ENCODE measurements at places on chromosomes 2 and 18.

DNA sequence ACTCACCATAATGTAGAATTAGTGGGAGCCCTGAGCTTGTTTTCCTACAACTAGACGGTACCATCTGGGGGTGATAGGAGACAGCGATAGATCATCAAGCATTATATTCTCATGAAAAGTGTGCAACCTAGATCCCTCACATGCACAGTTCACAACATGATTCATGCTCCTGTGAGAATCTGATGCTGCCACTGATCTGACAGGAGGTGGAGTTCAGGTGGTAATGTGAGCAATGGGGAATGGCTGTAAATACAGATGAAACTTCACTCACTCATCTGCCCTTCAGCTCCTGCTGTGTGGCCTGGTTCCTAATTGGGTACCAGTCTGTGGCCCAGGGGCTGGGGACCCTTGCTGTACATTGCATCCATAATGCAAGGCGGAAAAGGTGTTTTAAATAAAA is 60.7 kb downstream of the USP34 start:
- DNase-seq: no peak

DNA sequence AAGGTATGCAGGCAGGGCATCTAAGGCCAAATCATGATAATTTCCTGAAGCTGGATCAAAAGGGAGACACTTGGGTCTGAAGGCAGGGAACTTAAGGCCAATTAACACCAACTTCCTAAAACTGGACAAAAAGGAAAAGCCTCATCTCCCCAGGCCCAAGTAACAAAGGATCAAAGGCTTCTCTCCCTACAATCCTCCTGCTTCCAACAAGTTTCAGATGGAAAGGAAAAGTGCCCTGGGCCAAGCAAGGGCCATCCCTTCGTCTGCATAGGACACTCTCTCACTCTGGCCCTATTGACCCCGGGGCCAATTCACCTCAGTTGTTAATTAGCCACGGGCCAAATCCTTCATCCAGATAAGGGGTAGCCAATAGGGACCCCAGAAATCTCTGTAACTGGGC is 1335.8 kb upstream of the CDH2 start:
- DNase-seq: no peak

GRCh38 chr18:5912566-5912965 is 17.2 kb upstream of the TMEM200C start:
- no peak for DNase-seq

- DNase-seq: no peak
Observed at GRCh38 chr2:174856447-174856846, 92.2 kb upstream of the CHRNA1 start.

DNA sequence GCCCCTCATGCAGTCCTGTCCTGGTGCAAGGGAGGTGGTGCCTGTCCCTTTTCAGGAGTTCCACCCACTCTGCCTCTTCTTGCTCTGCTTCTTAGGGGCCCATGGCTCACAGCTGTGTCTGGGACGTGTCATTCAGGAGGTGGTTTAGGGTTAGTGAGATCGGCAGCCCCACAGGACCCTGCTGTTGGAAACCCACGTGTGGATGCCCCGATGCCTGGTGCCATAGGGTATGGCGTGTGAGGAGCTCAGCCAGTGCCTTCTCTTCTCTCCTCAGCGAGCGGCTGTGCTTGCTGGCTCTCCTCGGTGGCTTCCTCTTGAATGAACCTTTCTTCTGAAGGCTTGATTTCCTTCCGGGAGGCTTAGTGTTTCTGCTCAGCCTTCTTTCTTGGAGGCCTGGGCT is 55.2 kb downstream of the LDLRAD4 start:
- no peak for DNase-seq

GRCh38 chr2:191432121-191432520 is 186.9 kb downstream of the MYO1B start:
- DNase-seq: no peak

GRCh38 chr2:12020833-12021469 is 274.5 kb downstream of the LPIN1 start:
- DNase-seq: no peak

DNA sequence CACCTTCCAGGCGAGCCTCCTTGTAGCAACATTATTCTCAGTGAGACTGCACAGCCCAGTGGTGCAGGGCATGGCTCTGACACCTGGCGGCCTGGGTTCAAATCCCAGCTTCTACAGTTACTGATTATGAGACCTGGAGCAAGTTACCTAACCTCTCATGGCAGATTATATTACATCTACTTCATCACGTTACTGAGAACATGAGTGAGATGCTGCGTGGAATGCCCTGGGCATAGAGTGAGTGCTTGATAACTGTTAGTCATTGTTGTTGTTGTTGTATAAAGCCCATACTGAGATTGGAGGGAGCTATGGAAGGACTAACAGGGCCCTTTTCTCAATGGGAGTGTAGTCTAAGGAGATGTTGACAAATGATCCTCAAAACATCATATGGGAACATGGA is 18.7 kb downstream of the PLCD4 start:
- DNase-seq: no peak

DNA sequence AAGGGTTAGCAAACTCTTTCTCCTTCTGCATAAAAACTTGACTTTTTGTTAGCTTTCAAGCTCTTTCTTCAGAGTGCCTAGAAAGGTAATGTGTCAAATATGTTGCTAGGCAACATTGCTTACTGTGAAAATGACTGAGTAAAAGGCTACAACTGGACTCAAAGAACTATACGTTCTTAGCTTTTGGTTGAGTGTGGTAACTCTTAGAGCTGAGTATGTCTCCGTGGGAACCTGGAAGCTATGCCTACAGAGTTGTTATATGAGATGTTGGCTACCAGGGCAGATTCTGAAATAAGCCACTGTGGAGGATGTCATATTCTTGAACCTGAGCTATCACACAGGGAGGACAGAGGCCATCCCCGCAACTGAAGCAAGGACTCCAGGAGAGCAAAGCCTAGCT is 105.5 kb downstream of the ARL6IP6 start:
- DNase-seq: no peak

GRCh38 chr18:21978546-21979170 is 190.7 kb upstream of the GATA6 start:
- DNase-seq: no peak

GRCh38 chr2:2007551-2008501 is 263.5 kb upstream of the PXDN start:
- no peak for DNase-seq

DNA sequence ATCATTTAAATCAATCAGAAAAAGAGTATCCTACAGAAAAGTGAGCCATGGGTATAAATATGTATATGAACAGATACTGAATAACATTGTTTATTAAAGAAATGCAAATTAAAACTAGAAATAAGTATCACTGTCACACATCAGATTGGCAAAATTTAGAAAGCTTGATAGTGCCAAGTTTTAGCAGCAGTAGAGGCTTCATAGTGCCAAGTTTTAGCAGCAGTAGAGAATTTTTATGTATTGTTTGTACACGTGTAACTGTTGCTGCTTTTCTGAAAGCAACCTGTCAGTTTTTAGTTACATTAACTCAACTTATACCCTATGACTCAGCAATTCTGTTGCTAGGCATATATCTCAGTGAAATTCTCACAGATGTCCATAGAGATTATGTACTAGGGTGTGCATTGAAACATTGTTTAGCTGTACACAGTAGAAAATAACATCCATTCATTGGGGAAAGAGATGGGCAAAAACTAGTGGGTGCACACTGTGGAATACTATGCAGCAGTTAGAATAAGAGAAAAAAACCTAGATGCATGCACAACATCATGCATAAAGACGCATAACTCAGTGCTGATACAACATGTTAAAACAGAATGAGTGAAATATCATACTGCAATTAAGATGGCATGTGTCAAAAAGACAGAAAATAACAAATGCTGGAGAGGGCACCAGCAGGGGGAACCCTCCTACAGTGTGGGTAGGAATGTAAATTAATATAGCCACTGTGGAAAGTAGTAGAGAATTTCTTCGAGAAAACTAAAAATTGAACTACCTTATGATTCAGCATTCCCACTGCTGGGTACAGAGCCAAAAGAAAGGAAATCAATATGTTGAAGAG is 294.5 kb upstream of the NT5C1B start:
- no peak for DNase-seq

GRCh38 chr2:105961599-105962146 is 217.0 kb downstream of the NCK2 start:
- DNase-seq: no peak

DNA sequence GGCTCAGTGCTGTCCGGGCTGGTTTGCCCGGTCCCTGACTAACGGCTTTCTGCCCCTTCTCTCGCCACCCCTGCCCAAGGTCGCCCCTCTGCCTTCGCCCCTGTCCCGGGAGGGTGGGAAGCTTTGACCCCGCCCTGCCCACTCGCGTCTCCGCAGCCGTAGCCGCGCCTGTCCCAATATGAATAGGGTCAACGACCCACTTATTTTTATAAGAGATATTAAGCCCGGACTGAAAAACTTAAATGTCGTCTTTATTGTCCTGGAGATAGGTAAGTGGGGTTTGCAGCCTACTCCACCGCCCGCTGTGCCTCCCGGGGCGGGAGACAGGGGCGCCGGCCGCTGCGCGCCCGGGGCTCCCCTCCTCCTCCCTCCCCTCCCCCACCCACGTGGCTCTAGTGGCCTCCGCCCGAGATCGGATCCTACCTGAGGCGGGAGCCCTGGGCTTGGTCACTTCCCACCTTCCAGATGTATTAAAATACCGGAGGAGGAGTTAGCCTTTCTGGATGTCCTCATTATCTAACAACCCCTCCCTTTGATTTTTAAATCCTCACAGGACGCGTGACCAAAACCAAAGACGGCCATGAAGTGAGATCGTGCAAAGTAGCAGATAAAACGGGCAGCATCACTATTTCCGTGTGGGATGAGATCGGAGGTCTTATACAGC is 633 bp downstream of the NABP1 start:
- peak; percentile 35 for DNase-seq

- DNase-seq: no peak
Observed at GRCh38 chr2:15678346-15678745, 86.7 kb downstream of the DDX1 start.

DNA sequence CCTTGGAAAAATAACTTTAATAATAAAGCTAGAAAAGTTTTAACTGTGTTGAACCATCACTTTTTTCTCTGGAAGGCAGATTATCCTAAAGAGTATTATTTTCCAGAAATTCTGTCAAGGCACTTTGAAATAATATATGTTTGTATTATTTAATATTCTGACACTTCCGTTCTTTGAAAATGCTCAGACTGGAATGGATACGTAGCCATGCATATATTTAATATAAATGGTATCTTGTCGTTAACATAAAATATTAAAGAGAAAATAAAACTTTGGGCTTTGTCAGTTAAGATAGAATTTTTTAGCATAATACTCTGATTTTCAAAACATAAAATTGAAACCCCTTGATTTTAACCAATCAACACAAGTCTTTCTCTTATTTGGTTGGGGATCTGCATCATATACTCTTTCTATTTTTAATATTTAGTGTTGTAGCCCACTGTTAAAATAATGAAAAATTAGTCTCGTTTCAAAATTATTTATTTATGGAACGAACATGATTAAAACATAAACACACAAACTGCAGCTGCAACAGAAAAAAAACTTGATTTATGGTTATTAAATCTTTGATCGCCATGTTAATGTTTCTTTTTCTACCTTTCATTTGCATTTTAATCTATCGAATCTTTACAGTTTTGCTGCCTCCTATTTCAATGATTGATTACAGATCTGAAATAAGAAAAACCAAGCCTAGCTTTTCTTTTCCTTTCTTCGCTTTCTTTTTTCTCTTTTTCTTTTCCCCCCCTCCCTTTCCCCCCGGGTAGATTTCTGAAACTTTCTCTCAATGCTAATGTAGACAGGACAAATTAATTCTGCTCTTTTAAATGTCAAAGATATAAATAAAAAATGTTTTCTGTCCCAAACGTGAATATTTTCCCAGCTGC is 145.5 kb downstream of the MEIS1 start:
- DNase-seq: no peak

DNA sequence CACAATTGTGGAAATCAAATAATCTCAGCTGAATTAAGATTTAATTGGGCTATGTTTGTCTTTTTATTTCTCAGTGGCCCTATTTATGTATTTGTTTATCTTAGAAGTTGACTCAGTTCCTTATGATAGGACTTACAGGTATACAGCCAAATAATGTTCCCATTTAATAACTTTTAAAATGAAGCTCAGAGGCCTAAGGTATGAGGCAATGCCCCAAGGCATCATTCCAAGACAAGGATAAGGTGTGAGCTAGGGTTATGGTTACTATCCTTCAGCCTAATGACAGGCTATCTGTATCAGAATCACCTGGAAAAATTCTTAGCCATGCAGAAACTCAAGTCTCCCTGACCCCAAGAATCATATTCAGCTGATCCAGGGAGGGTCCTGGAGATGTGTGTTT is 7.4 kb upstream of the NRBP1 start:
- DNase-seq: no peak

DNA sequence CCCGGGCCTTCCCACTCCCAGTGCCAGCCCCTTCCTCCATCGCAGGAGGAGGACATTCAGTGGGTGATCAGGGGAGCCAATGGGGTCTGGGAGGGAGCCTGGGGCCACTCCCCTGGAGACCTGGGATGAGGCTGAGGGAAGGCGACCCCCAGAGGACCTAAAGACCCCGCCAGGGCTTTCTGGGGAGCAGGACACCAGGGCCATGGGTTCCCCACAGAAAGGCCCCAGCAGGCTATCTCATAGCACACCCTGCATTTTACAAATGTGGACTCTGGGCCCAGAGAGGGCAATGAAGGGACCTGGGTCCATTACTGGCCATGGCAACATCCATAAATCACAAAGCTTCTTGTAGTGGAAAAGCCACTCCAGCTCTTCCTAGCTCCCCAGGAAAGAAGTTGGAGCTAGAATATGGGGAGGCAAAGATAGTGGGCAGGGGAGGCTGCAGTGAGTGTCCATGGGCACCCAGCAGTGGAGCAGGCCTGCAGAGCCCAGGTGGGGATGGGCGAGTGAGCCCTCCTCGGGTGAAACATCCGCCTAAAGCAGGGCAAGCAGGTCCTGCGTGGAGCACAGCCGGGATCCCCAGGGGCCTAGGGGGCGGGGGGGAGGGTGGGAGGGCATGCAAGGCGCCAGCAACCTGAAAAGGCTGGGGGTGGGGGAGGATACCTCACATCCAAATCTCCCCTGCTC is 13.8 kb downstream of the CYP26B1 start:
- peak; percentile 7 for DNase-seq

- no peak for DNase-seq
Observed at GRCh38 chr2:150292807-150293206, 194.7 kb downstream of the RND3 start.

DNA sequence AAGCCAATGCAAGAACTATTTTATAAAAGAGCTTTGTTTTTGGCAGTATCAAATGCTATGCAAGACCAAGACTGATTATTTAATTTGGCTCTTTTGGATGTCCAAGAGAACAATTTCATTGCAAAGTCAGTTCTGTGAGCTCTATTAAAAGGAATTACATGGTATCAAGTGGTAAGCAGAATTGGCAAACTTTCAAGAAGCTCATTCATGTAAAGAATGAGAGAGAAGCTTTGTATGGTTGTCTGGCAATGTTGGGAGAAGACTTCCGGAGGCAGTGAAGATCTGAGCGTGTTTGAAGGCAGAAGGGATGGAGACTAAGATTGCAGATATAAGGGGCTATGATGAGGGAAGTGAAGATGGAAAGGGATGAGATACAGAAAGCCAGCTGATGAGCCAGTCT is 49.6 kb downstream of the CPS1 start:
- DNase-seq: no peak

DNA sequence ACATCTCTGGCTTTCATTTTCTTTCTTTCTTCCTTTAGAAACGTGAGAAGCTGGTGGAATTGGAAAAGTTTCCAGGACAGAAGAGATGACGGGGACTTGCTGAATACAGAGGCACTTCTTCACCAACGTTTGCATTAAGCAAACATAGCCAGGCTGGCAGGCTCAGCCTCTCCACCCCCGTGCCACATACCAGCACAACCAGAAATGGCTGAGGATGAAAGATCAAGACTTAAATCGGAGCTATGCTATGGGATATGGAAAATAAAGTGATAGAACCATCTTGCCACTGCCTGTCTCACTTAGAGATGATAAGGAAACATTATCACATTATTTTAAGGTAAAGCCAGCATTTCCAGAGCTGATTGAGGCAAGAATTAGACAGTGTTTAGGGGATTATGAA is 483.3 kb downstream of the BCL11A start:
- DNase-seq: no peak
